Inflammatory macrophage (primary cell): ENCODE measurements at places on chromosomes 5 and 9.

DNA sequence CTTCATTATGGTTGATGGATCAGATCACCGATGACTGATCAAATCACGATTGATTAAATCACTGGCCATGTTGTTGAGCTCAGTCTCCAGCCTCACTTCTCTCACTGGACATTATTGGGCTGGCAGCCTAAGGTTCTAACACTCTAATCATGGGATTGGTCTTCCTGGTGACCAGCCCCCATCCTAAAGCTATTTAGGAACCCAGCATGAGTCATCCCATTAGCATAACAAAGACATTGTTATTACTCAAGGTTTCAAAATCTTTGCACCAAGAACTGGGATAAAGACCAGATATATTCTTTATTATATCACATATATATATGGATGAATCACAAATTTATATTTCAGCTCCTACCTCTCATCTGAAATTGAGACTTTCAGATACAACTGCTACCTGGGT, 272.1 kb upstream of the IL12B start:
- no peak for DNase-seq

DNA sequence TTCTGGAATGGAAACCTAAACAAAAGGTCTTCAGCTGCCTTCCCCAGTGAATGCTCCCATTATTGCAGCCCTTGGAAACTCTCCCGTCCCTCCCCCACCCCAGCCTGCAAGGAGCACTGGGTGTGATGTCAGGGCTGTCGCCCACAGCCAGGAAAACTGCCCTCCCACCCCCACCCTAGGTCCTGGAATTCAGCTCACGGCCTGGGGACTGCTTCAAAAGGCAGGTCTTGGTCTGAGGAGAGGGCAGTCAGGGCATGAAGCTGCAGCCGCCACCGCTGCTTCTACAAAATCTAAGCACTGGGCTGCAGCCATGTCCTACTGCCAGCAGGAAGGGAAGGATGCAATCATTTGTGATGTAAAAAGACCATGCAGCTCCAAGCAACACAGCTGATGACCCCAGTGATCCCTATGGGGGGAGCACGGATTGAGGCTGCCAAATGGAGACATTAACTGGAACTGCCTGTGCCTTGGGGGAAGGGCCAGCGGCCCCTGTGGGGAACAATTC, 11.4 kb downstream of the GRHPR start:
- DNase-seq, result no peak

DNA sequence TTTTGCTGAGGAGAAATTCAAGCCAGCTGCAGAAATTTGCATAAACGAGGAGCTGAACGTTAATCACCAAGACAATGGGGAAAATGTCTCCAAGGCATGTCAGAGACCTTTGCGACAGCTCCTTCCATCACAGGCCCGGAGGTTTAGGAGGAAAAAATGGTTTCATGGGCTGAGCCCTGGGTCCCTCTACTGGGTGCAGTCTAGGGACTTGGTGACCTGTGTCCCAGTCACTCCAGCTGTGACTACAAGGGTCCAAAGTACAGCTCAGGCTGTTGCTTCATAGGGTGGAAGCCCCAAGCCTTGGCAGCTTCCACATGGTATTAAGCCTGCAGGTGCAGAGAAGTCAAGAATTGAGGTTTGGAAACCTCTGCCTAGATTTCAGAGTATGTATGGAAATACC, 207.5 kb downstream of the DENND1A start:
- no peak for DNase-seq

GRCh38 chr5:60332244-60333004, 367.5 kb downstream of the DEPDC1B start:
- DNase-seq, result peak; percentile 13

DNA sequence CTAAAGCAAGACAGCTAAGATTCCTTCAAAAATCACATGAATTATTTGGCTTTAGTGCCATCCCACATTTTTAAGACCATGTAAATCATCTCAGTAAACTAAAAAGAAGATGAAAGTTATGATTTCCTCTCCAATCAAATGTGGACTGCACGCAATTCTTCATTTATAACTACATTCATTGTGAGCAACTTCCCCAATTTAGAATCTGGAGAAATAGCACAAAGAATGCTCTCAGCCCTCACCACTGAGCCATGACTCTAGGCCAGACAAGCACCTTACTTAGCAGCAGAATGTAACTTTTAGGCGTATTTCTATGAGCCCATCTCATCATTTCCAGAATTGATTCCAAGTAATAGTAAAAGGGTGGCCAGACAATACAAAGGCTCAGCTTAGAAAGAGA, 616.6 kb downstream of the TLE1 start:
- peak; percentile 6 for DNase-seq

DNA sequence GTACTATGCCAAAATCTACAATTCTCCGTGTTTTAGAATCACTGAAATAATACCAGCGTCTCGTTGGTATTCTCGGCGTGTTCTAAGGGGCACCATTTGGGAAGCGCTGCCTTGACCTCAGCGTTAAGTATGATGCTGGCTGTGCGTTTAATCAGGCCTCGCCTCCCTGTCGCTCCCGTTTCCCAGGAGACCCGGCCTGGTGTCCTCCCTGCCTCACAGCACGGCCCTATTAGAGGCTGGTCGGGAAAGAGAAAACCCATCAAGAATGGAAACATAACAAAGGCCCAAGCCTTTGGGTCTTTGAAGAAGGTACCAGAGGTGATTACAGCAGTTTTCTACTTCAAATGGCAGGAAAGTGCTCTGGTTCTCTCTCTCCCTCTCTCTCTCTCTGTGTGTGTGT, 30.0 kb downstream of the GFPT2 start:
- no peak for DNase-seq
